ENCODE measurements at places on chromosomes 6 and 20.

- DNase-seq, result no peak
Observed at GRCh38 chr20:58160451-58161061, 67.9 kb downstream of the ANKRD60 start.

DNA sequence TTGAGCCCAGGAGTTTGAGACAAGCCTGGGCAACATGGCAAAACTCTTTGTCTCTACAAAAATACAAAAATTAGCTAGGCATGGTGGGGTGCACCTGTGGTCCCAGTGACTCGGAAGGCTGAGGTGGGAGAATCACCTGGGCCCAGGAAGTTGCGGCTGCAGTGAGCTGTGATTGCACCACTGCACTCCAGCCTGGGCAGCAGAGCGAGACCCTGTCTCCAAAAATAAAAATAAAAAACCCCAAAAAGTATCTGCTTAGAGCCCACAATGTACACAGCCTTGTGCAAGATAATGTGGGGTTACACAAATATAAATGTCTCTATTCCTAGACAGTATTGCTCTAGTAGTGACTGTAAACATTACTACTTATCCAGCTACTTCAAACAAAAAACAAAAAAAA lies 5.9 kb downstream of the ESF1 start:
- no peak for DNase-seq

DNA sequence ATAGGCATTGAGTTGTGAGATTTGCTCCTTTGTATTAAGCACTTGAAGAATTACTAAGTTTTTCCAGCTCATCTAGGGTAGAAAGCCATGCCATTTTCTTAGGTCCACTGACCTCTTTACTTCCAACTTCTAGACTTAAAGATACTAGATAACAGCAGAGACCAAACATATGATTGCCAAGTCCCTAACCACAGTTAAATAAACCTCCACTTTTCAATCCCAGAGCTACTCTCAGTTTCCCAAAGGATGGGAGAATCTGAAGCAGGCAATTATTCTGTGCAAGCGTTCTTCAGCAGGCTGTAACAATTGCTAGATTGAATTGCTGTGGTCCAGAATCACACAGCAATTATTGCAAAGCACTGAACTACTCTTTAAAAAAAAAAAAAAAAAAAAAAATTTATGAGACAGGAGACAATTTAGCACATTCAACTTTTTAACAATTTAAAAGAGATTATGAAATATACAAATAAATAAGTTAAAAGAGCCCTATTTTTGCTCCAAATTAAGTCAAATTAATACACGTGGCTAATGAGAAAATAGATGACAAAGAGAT lies 104.0 kb upstream of the PRSS16 start:
- no peak for DNase-seq

- no peak for DNase-seq
Observed at GRCh38 chr20:6492271-6493055, 275.0 kb upstream of the BMP2 start.

DNA sequence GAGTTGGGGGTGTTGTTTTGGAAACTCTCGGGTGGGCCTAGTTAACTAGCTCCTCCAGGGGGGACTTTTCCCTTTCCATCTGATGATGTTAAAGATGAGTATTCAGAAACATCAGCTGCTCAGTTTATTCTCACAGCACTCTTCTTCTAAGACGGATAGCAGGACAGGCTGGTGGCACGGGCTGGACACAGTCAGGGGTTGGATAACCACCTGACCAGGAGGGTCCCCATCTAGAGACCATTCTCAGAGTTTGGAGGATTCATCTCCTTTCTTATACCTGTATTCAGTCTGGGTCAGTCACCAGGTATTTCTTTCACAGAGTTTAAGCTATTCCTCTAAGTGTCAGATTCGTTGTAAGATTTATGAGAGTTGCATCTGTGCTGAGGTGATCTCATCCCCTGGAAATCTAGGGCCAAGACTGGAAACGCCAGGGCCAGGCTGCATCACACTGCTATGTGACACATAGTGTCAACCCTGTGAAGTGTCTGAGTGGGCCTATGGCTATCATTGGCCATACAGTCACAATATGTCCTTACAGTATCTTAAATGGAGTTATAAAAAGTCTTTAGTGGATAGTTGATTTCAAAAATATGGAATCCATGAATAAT lies 111.7 kb downstream of the FAM50B start:
- no peak for DNase-seq

DNA sequence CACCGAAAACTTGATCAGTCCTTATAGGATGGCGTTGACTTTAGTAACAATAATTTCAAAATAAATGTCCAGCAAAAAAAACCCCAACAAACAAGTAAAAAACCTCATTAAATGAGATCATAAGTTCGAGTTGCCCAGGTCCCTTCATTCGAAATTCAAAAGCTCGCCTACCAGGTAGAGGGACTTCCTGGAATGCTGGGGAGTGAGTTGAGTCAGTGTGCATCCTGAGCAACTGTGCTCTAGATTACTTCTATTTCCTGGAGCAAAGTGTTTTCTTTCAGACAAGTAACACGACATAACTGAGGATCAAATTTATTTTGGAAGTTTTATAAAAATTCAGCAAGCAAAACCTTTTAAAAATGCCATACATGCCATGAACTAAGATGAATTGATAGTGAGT lies 511.9 kb upstream of the CITED2 start:
- no peak for DNase-seq

GRCh38 chr20:17570347-17571152 lies 675 bp downstream of the DSTN start:
- DNase-seq, result peak; percentile 60

- DNase-seq, result no peak
Observed at GRCh38 chr20:56801971-56802755, 173.1 kb downstream of the TFAP2C start.

DNA sequence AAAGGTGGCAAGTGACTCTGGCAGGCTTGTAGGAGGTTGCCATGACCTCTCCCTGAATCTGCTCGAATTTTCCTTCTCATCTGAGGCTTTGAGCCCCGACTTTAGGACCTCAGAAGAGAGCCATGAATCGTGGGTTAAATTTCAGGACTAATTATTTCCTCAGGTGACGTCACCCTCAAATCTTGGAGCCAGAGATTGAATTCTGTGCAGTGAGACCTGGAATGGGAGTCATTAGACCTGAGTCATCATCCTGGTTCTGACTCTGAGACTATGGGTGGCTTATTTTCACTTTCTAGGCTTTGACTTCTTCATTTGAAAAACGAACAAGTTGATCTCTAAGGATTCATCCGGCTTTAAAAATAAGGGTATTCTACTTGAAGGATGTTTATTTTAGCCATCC lies 48.5 kb upstream of the PDYN start:
- DNase-seq, result no peak

DNA sequence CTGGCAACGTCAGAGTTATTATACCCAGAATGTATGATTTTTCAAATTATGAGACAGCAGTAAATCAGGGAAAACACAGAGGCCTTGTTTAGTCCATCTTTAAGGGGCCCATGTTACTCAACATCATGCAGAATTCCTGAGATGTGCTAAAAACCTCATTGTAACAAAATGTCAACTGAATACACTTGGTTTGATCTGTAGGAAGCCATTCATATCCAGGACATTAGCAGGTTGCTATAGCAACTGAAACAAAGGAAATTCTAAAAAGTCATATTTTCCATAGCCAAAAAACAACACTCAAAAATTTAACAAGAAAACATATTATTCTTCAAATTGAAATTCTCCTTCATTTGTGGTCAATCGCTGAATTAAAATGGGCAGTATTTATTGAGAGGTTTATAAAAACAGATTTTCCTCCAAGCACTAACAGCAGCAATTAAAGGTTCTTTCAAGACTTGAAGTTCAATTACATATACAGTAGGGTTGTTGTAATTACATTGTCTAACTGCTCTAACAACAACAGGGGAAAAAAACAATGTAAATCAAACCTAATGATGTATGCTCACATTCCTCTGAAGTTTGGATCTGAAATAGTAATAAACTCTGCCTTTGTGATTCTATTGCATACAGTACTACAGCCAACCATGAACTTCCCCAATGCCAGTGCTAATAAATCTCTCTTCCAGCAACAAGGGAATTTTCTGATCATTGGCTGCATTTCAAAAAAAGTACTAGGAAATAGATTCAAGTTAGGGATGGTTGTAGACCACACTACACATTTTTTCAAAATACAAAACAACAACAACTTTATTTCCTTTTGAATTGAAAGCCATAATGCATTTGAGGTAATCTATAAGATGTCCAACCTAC lies 34.9 kb downstream of the COL12A1 start:
- DNase-seq, result no peak

- DNase-seq, result peak; percentile 23
Observed at GRCh38 chr20:50580016-50580747, 70.0 kb downstream of the PTPN1 start.

- DNase-seq, result no peak
Observed at GRCh38 chr6:73694711-73695411, 1.1 kb upstream of the CD109 start.

GRCh38 chr20:11452326-11452725 lies 465.4 kb upstream of the BTBD3 start:
- DNase-seq, result no peak

- no peak for DNase-seq
Observed at GRCh38 chr6:51854876-51855275, 232.5 kb downstream of the PKHD1 start.

- DNase-seq, result no peak
Observed at GRCh38 chr6:157885211-157885788, 62.3 kb downstream of the SNX9 start.

DNA sequence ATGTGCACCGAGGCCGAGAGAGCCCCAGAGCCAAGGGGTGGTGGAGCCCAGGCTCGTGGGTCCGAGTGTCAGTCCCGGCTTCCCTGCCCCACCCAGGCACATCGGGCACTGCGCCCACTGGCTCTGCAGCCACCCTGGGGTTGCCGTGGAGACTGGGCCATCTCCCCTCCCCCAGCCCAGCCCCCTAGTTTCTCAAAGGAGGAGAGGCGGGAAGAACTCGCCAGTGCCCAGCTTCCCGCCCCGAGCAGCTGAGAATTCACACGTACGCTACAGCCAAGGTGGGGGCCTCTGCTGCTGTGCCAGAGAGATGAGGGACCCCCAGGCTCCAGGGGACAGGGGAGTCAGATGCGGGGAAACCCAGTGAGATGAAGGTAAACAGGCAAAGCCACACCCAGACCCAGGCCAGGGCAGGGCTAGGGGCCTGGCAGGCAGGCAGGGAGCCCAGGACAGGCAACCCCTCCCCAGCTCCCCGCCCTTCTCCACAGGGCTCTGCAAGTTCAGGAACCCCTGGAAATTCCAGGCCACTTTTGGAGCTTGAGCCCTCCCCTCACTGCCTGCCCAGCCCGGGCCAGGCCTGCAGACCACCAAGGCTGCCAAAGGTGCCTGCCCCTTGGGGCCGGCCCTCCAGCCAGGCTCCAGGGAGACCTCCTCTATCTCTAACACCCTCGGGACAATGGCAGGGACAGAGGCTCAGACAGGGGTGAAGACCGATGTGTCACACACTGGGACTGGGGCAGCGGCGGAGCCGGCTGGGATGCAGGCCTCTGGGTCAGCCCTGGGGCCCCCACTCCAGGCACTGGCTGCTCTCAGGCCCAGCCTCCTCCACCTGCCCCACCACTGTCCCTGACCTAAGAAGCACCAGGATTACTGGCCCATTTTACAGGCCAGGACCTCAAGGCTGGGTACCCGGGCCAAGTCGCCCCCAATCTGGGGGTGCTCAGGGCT lies 6.0 kb downstream of the LAMA5 start:
- DNase-seq, result no peak

- no peak for DNase-seq
Observed at GRCh38 chr6:115610696-115611095, 450.0 kb downstream of the FRK start.

- no peak for DNase-seq
Observed at GRCh38 chr6:90406957-90407356, 110.3 kb upstream of the BACH2 start.

DNA sequence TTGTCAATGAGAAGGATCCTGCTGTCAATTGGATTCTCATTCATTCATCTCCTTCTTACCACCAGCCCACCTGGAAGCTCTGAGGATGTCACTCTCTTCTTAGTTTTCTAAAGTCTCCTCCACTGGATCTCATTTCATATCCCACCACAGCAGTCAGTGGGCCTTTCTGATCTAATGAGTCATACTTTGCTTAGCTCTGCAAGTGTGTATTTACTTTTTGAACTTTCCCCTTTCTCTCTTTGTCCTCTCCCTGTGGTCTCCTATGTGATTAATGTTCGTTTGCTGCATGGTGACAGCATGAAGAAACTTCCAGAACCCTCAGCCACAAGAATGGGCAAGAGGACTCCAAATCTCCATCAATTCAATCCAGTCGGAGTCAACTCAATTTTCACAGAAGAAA lies 63.6 kb upstream of the SYNDIG1 start:
- DNase-seq, result no peak

DNA sequence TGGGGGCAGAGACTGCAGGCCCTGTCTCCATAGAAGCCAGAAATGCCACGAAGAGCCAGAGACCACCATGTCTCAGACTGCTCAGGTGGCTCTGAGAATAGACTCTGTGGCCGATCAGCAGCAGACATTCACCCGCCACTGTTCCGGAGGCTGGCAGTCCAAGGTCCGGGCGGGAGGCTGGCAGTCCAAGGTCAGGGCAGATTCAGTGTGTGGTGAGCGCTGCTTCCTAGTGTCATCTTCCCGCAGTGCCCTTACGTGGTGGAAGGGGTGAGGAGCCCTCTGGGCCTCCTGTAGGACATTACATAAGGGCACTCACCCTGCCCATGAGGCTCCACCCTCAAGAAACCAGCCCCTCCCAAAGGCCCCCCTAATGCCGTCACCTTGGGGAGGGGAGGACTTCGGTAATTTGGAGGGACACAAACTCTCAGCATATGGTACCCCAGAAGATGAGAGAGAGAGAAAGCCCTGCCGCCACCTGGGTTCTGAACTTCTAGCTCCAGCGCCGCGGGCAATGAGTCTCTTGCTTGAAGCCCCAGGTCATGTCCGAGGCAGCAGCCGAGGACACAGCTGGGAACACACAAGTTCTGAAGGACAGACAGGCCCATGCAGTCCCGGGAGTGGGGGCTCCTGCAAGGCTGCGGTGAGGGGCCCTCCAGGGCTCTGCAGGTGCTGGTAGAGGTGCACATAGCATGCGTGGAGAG lies 36.4 kb downstream of the DACT2 start:
- no peak for DNase-seq

DNA sequence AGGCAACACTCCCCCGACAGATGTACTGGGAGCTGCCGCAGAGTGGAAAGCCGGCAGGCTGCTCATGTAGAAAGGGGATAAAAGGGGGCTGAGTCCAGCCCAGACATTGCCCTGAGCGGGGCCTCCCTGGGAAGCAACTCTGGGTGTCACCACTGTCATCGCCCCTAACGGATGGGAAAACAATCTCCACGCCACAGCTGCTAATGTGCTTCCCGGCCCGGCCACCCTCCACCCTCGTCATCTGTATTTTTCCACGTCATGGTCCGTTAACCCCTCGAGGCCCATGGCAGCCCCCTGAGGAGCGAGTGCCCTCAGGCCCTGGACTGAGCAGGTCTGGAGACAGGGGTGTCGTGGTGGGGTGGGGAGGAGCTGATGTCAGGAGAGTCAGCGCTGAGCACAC lies 227.4 kb downstream of the DLL1 start:
- no peak for DNase-seq

DNA sequence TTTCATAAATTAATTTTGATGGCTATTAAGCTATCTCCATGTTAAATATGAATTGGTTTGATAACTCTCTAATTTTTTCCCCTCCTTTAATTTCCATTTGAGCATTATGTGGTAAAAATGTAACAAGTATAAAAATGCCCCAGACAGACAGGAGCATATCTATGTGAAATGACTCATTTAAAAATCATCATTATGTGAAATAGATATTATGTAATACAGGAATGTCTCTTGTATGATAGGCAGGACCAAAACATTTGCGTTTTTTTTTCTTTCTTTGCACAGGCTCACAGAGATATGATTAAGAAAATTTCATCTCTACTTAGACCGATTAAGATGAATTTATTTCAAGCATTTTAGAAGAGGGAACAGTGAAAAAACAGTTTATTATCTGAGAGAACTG lies 95.8 kb downstream of the AKAP7 start:
- no peak for DNase-seq

Data from nucleus accumbens (tissue), 56 donors.